ENCODE measurements at places on chromosomes 13 and 19.

- no peak for DNase-seq
Measured at GRCh38 chr13:81393721-81394120, 1052.8 kb upstream of the SPRY2 start.

DNA sequence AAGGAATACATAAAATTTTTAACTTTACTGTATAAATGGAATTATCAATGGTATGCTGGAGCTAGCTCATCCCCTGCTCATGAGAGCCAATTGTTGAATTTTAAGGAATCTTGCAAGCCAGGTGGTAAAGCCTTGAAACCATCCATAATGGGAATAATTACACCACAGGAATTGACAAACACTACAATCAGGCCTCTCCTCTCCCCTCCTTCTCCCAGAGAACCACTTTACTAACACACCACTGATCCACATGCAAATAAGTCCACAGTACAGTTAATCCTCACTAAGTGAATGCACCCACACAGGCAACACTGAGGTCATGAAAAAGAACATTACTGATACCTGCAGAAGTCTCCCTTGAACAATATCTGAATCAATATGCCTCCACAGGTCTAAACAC is 140.5 kb downstream of the KLF12 start:
- no peak for DNase-seq

GRCh38 chr13:73096173-73096572 is 37.4 kb downstream of the KLF5 start:
- no peak for DNase-seq

GRCh38 chr13:31011901-31012654 is 79.6 kb downstream of the TEX26 start:
- DNase-seq: no peak

- DNase-seq: no peak
Measured at GRCh38 chr13:25690582-25690981, 318.8 kb downstream of the ATP8A2 start.

GRCh38 chr13:80436571-80437169 is 95.7 kb upstream of the SPRY2 start:
- peak; percentile 80 for DNase-seq

DNA sequence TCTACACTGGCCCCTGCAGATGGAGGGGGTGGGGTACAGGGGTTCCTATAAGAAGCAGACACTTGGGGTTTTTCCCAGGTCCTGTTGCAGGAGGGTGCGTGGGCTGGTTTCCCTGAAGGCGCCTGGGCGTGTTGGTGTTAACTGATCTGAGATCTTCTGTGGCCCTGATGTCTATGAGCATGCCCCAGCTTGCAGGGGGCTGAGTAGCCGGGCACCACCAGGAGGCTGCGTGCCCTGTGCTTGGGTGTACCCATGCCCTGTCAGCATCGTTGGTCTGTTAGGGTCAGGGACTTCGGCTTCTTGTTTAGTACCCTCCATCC is 45.3 kb downstream of the CAPN12 start:
- DNase-seq: no peak

GRCh38 chr19:55494172-55494761 is 6.0 kb downstream of the SSC5D start:
- no peak for DNase-seq

DNA sequence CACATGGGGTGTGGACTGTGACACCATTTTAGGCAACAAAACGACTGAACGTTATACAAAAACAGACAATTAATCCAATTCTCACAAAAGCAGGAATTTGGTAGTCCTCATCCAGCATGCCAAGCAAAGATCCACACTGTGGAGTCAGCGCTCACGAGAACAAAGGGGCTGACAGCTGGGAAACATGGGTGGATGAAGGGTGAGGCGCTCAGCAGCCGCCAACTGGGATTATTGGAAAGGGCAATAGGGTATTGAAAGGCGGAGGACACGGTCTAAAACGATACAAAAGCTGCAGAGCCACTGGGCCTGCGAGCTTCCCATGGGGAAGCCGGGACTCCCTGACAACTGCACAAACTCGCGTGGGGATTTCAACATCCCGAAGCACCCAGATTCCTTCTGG is 4.7 kb upstream of the ZNF813 start:
- DNase-seq: no peak

GRCh38 chr13:46620029-46620428 is 67.1 kb downstream of the LRCH1 start:
- DNase-seq: no peak

DNA sequence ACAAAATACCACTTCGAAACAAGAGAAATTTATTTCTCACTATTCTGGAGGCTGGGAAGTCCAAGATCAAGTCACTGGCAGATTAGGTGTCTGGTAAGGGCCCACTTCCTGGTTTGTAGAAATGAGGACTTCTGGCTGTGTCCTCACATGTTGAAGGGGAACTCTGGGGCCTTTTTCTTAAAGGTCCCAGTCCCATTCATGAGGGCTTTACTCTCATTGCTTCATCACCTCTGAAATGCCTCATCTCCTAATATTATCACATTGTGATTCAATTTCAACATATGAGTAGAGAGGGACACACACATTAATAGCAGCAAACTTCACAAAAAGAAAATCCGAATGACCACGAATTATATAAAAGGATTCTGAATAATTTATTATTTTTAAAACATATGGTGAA is 21.6 kb upstream of the SIGLEC14 start:
- DNase-seq: no peak

DNA sequence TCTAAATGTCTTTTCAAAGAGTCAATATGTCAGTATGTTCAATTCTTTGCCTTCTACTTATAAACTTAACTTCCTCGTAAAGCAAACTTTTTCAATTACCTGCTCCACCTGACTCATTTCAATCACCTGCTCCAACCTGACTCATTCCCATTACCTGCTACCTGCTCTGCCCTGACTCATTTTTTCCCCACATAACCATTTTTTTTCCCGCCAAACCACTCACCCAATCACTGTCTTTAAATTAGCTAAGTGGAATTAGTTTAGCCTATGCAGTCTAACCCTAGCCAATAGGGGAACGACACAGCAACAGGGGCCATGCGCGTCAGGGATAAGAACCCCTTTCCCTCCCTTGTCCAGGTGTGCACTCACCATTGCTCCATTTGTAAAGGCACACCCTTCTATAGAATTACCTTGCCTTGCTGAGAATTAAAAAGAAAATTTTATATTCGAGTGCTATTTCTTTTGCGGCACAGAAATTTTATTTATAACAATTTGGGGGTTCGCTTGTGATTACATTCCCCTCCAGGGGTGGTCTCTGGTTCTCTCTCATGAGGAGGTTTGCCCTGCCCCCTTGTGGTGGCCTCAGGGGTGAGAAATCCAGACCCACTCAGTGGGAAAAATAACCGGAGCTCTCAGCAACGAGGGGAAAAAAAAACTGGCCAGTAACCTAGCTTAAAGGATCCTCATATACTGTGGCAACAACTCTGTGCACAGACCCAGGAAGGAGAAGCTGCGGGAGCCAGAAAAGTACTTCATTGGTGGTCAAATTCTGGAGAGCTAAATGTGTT is 193.1 kb downstream of the ZNF486 start:
- DNase-seq: no peak

DNA sequence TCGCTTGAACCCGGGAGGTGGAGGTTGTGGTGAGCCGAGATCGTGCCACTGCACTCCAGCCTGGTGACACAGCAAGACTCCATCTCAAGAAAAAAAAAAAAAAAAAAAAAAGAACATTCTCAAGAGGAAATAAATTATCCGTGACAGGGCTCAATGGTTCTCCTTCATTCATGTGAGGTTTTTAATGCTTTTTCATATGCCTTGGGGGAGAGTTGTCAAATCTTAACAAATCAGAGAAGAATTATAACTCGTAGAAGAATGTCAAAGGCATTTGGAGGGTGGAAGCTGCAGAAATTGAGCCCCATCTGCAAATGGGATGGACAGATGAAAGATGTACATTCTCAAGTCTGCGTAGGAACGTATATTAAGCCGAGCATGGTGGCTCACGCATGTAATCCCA is 34.9 kb upstream of the HOMER3 start:
- no peak for DNase-seq

- no peak for DNase-seq
Measured at GRCh38 chr13:24868874-24869273, 104.9 kb downstream of the RNF17 start.

DNA sequence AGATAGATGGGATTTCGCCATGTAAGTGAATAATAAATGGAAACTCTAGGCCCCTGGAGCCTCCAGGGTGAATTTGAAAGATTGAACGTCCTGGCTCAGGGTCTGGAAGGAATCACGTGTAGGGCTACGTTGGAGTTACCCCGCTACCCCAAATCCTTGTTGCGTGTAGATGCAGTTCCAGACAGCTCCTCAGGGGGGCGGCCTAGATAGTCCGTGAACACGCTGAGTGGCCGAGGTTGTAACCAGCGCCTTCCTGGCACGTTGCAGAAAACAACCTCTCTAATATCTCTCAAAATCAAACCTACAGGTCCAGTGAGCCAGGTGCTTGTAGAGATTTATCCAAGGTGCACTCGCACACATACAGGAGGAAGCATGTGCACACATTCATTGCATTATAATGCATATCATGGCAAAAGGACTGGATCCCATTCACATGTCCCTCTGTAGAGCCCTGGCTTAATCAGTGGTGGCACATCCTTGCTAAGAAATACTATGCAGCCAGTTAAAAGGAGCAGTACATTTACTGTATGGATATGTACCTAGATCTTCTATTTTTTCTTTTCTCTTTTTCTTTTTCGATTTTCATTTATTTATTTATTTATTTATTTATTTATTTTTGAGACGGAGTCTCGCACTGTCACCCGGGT is 2.5 kb upstream of the KEAP1 start:
- peak; percentile 38 for DNase-seq

DNA sequence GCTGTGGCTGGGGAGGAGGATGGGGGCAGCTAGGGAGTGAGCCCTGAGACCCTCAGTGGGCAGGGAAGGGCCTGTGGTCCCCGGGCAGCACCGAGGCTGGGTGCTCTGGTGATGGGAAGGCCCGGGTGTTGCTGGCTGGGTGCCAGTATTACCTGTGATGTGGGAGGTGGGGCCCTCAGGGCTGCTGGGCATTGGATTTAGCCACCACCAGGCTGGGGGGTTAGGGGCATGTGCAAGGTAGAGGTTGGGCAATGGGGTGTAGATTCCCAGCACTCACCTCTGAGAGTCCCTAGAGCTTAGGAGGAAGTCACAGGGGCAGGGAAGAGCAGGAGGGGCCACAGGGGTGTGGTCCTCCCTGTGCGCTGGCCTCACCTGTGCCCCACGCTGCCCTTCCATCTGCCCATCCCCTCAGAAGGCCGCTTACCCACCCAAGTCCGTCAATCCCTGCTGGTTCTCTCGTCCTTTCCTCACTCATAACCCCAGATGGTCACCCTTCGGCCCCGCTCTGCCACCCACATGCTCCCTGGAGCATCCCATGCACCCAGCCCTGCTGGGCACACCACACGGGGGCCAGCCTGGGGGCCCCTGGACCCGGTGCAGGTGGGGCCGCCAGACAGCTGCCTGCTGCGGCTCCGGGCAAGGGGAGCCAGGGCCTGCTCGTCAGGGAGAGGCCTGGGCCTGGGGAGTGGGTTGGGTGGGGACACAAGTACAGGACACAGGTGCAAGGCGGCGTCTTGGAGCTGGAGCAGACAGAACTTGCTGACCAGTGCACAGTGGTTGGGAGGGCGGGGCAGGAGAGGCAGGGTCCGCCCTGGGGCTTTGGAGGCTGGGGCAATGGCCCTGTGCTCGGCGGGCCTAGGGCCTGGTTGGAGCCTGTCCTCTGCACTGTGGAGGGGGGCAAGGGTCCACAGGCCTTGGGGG is 12.5 kb downstream of the EPN1 start:
- DNase-seq: no peak

DNA sequence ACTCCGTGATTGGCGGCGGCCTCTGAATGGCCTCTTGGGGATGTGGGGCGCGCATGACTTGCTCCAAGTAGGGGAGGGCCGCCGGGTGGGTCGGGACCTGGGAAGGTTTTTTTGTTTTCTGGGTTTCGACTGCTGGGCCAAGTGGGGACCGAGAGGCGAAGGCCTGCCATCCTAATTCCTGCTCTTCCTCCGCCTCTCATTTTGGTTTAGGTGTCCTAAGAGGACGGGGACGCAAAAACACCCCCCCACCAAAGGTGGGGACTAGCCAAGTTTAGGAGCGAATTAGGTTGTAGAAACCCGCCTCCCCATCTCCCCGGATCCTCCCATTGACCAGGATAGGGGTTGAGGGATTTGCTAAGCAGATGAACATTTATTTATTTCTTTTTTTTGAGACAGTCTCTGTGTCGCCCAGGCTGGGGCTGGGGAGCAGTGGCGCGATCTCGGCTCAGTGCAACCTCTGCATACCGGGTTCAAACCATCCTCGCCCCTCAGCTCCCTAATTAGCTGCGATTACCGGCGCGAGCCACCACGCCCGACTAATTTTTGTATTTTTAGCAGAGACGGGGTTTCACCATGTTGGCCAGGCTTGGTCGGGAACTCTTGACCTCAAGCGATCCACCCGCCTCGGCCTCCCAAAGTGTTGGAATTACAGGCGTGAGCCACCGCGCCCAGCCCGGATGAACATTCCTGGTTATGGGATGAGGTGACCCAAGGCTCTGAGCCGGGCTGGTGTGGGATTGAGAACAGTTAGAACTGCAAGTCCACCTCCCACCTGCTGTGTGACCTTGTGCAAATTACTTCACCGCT is 838 bp downstream of the PPP2R1A start:
- no peak for DNase-seq

- DNase-seq: no peak
Measured at GRCh38 chr13:22161871-22162270, 491.0 kb downstream of the FGF9 start.

- DNase-seq: no peak
Measured at GRCh38 chr13:94128430-94128829, 351.1 kb downstream of the DCT start.

DNA sequence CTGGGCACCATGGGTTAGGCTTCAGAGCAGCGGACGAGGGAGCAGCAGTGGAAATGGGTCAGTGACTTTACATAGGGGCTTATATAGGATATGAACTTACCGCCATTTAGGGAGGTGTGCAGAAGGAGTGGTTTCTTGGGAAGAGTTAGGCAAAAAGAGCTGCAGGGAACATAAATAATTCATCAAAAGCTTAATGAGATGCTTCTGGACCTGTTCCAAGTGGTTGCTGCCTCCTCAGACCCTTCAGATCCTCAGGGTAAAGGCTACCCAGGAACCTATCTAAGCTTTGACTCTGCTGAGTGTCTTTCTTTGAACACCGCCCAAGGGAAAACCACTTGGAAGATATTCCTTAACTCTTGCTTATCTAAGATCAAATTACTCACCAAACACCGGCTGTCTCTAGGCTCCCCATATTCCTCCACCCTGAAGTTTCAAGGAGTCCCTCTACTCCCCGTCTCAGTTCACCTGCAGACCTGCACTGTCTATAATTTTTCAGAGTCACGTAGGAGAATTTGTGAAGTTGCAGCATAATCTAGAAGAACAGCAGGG is at the start of gene IGFL4:
Gene IGFL4 (minus strand): TSS at position 51 of the 549 bp plus-strand sequence. CDS start 40 bp downstream, at position 11.
- peak; percentile 41 for DNase-seq

All from renal pelvis (tissue), 12 donors.